Left ventricle myocardium superior (tissue), 1 donor: ENCODE measurements at places on chromosomes 5 and 9. TPM values are rescaled to one million over a fixed set of nuclear protein-coding genes. Genes with fewer than 3 reads are reported as not detected.

DNA sequence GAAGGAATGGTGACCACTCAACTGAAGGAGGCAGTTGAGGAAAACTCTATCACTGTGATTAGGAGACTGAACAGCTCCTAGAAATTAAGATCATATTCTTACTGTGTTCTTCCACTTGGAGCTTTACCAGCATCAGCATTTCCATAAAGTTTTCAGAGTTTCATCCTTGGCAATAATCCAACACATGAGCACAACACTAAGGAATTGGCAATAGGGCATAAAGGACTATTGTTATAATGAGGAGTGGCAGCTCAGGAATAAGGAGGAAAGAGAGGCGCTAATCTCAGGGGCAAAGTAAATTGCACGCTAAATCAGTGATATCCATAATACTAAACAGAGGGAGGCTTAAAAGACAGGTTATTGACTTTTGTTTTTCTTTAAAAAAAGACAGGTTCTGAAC is 338.9 kb downstream of the EFNA5 start:
- no peak for DNase-seq

DNA sequence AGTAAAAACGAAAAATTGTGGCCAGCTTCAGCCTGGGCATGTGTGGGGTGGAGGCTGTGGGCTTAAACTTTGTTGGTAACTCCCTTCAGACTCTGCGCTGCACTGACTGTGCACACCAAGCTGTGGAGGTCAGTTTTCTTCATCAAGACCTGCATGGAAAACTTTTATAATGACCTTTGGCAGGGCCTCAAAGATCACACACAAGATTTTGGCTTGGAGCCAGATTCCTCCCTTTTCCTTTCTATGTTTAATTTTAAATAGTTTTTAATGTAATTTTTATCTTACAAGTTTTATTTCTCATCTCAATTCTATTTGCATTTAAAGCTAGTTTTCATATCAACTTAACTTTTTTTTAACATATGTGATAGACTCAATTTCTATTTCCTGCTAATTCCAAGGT is 1211.1 kb upstream of the CDH18 start:
- no peak for DNase-seq

GRCh38 chr9:127588740-127589506 is 23.2 kb upstream of the STXBP1 start:
- DNase-seq = no peak

Gene MEGF10
- 0.37 TPM for total RNA-seq

DNA sequence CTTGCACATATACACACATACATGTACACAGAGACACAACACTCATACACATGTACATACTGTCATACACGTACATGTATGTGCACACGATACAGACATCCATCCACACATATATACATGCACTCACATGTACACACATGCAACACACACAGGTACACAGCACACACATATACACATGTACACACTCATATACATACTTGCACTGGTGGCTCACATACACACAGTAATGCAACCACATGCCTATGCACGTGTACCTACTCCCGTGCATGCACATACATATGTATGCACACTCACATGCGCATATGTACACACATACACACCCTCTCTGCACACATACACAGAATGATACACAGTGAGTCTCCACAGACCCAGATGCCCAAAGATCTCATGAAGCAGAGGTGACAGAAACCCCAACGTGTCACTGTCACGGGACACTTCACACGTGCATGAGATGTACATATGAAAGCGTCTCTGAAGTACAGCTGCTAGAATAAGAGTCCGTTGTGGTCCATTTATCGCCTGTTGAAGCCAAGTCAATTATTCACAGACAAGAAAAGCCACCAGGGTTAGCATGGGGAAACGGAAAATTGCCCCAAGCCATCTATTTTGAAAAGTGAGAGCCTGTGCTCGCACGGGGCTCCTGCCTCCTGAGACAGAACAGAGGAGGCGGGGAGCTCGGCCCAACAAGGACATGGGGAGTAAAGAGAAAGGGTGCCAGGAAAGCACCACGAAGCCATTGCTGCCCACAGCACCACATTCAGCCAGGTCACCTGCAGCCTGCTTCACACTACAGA is 24.9 kb downstream of the LPCAT1 start:
- DNase-seq = no peak

DNA sequence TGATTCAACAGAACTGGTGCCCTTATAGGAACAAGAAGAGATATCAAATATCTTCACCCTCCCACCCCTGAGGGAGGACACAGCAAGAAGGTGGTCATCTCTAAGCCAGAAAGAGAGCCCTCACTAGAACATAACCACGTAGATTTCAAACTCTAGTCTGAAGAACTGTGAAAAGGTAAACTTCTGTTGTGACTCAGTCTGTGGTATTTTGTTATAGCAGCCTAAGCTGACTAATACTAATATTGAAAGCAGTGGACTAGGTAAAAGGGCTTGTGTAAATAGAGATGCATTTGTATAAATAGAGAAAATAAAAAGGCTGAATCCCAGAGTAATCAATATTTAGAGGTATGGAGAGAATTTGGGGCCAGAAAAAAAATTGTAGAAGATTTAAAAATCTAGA is 157.6 kb upstream of the CCNH start:
- no peak for DNase-seq

- DNase-seq = no peak
These were observed 36.5 kb upstream of the HSPA9 start for GRCh38 chr5:138611678-138612218.

- DNase-seq = no peak
These were observed 297.2 kb downstream of the MED10 start for GRCh38 chr5:6080930-6081726.

Gene TMEM245
- 112 TPM for total RNA-seq

DNA sequence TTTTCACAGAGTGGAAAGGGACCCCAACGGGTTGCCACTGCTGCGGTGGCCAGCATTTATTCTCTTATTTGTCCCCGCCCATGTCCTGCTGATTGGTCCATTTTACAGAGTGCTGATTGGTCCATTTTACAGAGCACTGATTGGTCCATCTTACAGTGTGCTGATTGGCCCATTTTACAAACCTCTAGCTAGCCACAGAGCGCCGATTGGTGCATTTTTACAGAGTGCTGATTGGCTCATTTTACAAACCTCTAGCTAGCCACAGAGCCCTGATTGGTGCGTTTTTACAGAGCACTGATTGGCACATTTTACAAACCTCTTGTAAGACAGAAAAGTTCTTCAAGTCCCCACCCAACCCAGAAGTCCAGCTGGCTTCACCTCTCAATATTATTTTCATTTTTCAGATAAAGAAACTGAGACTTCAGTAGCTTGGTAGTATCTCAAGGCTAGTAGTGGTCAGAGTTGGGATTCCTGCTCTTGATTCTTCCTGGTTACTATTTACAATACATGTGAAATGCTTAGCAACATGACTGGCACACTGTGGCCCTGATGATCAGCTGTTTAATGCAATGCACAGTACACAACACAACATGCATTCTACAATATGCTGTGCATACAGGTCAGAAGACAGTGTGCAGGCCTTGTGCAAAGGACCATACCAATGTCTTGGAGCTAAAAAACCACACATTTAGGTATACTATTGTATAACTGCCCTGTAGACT is 63.6 kb upstream of the BOD1 start:
- DNase-seq = no peak

DNA sequence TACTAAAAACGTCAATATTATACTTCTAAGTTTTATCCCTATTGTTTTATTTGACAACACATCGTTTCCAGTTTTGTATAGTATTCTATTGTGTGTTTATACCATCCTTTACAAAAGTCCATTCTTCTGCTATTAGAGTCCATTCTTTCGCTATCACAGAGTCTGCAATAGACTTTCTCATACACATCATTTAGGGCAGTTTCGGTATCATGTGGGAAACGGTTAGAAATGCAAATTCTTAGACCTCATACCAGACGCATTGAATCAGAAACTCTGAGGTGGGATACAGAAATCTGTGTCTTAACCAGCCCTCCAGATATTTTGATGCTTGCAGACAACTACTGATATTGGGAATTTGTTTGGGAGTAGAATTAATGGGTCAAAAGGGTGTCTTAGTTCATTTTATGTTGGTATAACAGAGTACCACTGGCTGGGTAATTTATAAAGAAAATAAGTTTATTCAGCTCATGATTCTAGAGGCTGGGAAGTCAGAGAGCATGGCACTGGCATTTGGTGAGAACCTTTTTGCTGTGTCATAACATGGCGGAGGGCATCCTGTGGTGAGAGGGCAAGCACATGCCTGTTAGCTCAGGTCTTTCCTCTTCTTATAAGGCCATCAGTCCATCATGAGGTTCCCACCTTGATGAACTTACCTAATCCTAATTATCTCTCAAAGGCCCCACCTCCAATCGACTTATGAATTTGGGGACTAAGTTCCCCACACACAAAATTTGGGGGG is 21.1 kb downstream of the CARTPT start:
- no peak for DNase-seq

Gene AFAP1L1
- 48.9 TPM for total RNA-seq
